ENCODE measurements at places on chromosomes 5 and 9. TPM values are rescaled to one million over a fixed set of nuclear protein-coding genes. Genes with fewer than 3 reads are reported as not detected.

The PTGR1 gene
- 53.0 TPM for total RNA-seq

The CBY3 gene
- total RNA-seq, result not detected

The PRELID1 gene
- total RNA-seq, result 110 TPM

The PCDHB4 gene
- 2.5 TPM for total RNA-seq

The FAF2 gene
- total RNA-seq, result 34.2 TPM

The SPATA31E1 gene
- not detected for total RNA-seq

The CAVIN4 gene
- 0.26 TPM for total RNA-seq

The DBH gene
- not detected for total RNA-seq

The TRIP13 gene
- 1.2 TPM for total RNA-seq

The ST8SIA4 gene
- 17.5 TPM for total RNA-seq

The RMRP gene
- 19,106 TPM for total RNA-seq

The GKAP1 gene
- total RNA-seq, result 8.1 TPM

The PCDHGA4 gene
- 4.7 TPM for total RNA-seq

The C9orf153 gene
- 0.55 TPM for total RNA-seq

The FOXD4L3 gene
- total RNA-seq, result not detected

The SLC12A7 gene
- 39.4 TPM for total RNA-seq

The TLX3 gene
- not detected for total RNA-seq

The ADAMTSL1 gene
- 3.4 TPM for total RNA-seq

The DIPK1B gene
- total RNA-seq, result 3.9 TPM

The CD14 gene
- 224 TPM for total RNA-seq

The GRM6 gene
- not detected for total RNA-seq

Measured in mesenteric fat pad (tissue), 1 donor.